ENCODE measurements at places on chromosomes 4 and X.

- no peak for DNase-seq
Measured at GRCh38 chr4:41050880-41051775, 163.2 kb downstream of the APBB2 start.

DNA sequence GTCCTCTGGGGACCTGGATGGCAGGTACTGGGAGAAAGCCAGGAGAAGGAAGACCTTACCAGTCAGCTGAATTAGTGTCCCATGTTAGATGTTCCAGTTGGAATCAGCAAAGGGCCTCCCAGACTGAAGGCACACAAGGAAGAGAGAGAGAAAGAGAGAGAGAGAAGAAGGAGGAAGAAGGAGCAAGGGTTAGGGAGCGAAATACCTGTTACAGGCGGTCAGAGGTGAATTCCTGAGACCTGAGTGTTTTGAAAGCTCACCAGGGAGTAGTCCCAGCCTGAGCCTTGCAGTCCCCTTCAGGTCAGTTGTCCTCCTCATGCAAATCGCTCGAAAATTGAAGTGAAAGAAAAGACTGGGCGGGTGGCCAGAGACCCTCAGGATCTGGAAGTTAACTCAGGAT, 60.3 kb downstream of the USP11 start:
- no peak for DNase-seq

DNA sequence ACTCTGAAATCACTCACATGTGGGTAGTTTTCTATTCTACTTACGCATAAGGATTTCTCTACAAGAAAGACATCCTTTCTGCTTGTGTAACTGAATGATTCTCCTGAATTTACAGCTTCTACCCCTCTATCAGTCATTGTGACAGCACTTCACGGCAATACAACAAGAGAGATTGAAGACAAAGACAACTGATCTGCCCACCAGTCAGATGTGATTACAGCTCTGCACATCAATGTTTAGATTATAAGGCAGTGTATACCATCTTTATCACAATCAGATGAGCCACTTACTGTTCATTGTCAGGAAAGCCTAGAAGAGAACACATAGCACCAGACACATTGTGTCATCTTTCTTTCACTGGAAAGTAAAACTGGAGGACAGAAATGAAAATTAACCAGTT, 324.4 kb downstream of the CENPC start:
- DNase-seq = no peak

- DNase-seq = no peak
Measured at GRCh38 chrX:21131346-21131745, 242.9 kb upstream of the CNKSR2 start.

GRCh38 chr4:151198748-151199147, 78.2 kb upstream of the PRSS48 start:
- DNase-seq = no peak

Data from GF-D8 (cell line).